ENCODE measurements at places on chromosomes 12 and 14. TPM values are rescaled to one million over a fixed set of nuclear protein-coding genes. Genes with fewer than 3 reads are reported as not detected.

DNA sequence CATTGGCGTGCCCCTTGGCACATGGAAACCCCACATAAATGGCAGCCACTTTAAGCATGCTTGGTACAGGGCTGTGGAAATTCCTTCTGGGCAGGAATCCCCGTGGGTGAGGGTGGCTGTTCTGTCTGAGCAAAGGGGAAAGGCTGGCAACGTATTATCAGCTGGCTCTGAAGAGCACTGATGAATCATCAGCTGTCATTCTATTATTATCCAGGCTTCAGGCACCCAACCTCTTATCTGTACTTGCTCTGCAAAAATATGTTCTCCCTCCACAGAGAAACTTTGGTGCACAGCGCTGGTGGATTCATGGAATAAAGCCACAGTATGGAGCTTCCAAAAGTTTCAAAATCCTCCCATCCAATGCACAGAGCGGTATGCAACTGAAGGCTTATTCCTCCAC is 167.1 kb downstream of the TBX5 start:
- H3K27me3 ChIP-seq = no peaks in the 10 kb centered on the region
- no peak overlapping the region for H3K27ac ChIP-seq
- DNase-seq = no peak
- H3K4me3 ChIP-seq = no peak overlapping the region

GRCh38 chr14:100340423-100340813 is 17.3 kb downstream of the SLC25A47 start:
- peaks cover 73% of the 10 kb centered on the region for H3K36me3 ChIP-seq
- DNase-seq = no peak
- H3K4me3 ChIP-seq = no peak overlapping the region
- no peaks in the 10 kb centered on the region for H3K27me3 ChIP-seq

GRCh38 chr12:6213969-6214368 is 13.8 kb downstream of the CD9 start:
- no peak for DNase-seq
- H3K27me3 ChIP-seq = no peaks in the 10 kb centered on the region

CMA1 gene
- not detected for total RNA-seq

- peaks cover 22% of the 10 kb centered on the region for H3K36me3 ChIP-seq
- no peak for DNase-seq
- H3K27me3 ChIP-seq = no peaks in the 10 kb centered on the region
Observed at GRCh38 chr14:105283899-105284298, 16.9 kb downstream of the BRF1 start.

DNA sequence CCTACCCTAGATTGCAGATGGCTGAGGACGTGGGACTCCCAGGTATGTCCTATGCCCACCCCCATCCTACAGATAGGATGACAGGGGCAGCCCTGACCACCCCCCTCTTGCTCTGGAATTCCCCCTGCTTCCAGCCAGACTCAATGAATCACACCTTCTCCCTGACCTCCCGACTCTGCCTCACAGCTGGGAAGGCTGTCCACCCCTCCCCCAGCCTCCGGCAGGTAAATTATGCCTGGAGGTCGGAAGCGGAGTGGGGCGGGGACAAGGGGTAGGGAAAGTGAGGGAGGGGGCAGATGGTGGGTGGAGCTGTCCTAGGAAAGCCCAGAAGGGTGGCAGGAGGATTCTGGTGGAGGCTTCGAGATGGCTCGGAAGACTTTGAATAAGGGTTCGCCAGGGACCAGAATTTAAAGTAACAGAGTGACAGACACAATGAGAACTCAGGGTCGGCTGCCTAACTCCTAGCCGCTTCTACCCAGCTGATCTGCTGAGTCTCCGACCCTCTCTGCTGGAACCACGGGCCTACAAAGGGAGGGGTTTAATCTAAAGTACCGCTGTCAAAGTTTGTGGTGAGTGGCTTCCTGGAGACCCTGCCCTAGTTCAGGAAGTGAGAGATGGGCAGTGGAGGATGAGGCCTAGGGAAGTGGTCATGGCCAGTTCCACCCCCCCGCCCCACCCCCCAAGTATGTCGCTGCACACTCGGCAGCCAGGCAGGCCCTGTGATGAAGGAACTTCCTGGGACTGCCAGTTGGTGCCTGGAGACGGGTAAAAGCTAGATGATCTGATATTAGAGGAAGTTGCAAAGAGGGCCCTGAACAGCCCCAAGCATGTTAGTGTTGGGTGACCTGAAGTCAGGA is 4.2 kb downstream of the PLEKHG3 start:
- no peak for DNase-seq
- H3K27ac ChIP-seq = peak overlapping the region; percentile 86
- H3K4me1 ChIP-seq = peaks cover 75% of the 10 kb centered on the region
- H3K27me3 ChIP-seq = no peaks in the 10 kb centered on the region
- peak overlapping the region; percentile 21 for H3K4me3 ChIP-seq
- no peaks in the 10 kb centered on the region for H3K36me3 ChIP-seq

DNA sequence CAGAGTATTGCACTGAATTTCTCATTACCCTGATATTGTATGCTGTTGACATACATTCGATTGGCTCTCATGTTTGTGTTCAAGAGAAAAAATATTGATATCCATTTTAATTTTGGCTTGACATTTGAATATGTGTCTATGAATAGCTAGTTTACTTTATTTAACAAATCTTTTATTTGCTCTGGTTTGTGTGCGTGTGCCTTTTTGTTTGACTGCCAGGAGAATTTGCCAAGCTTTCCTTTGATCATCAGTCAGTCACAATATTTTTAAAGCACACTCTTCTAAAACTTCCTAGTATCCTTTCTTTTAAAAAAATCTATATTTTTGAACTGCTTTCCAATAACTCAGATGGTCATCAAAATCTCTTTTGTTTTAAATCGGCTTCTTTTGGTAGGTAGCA is 179.3 kb upstream of the FLRT2 start:
- no peaks in the 10 kb centered on the region for H3K27me3 ChIP-seq
- H3K4me1 ChIP-seq = no peaks in the 10 kb centered on the region
- H3K36me3 ChIP-seq = no peaks in the 10 kb centered on the region
- DNase-seq = no peak
- no peak overlapping the region for H3K27ac ChIP-seq

GRCh38 chr12:96751626-96752025 is 155.4 kb upstream of the NEDD1 start:
- H3K27me3 ChIP-seq = no peaks in the 10 kb centered on the region
- H3K4me3 ChIP-seq = no peak overlapping the region
- no peaks in the 10 kb centered on the region for H3K36me3 ChIP-seq
- H3K27ac ChIP-seq = no peak overlapping the region
- H3K4me1 ChIP-seq = no peaks in the 10 kb centered on the region
- no peak for DNase-seq

DNA sequence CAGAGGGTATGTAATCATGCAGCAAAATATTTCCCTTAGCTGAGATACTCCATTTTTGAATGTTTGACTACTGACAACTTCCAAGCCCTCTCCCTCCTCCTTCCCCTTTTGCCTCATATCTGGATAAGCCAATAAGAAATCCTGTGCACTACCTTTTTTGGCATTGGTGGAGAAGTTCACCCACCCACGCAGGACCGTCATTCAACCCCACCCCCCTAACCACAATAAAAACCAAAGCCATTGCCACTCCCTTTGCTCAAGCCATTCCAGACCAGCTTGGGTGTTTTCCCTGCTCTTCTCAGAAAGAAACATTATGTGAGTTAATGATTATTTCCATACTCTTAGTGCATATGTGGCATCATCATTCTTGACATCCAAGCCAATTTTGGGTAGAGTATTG is 176.7 kb downstream of the PTPN11 start:
- no peak overlapping the region for H3K27ac ChIP-seq
- no peak overlapping the region for H3K4me3 ChIP-seq
- peaks cover 23% of the 10 kb centered on the region for H3K27me3 ChIP-seq
- no peak for DNase-seq

- H3K36me3 ChIP-seq = no peaks in the 10 kb centered on the region
- H3K27me3 ChIP-seq = no peaks in the 10 kb centered on the region
- peak; percentile 70 for DNase-seq
- no peak overlapping the region for H3K27ac ChIP-seq
- H3K4me1 ChIP-seq = peaks cover 6% of the 10 kb centered on the region
Observed at GRCh38 chr14:56491299-56492285, 88.0 kb upstream of the TMEM260 start.

GPR137C gene
- total RNA-seq = 1.2 TPM

TMPO gene
- total RNA-seq = 46.9 TPM

- peaks cover 64% of the 10 kb centered on the region for H3K4me1 ChIP-seq
- H3K36me3 ChIP-seq = no peaks in the 10 kb centered on the region
- no peaks in the 10 kb centered on the region for H3K27me3 ChIP-seq
- H3K27ac ChIP-seq = peak overlapping the region; percentile 88
- no peak for DNase-seq
Observed at GRCh38 chr12:116529048-116529447, 30.1 kb upstream of the MAP1LC3B2 start.

All from esophagus muscularis mucosa (tissue), 4 donors.